Iris pigment epithelial cell (primary cell): ENCODE measurements at places on chromosomes 6 and 20.
A peak's percentile ranks its signal among the peaks of the same experiment; 100 is the strongest.

DNA sequence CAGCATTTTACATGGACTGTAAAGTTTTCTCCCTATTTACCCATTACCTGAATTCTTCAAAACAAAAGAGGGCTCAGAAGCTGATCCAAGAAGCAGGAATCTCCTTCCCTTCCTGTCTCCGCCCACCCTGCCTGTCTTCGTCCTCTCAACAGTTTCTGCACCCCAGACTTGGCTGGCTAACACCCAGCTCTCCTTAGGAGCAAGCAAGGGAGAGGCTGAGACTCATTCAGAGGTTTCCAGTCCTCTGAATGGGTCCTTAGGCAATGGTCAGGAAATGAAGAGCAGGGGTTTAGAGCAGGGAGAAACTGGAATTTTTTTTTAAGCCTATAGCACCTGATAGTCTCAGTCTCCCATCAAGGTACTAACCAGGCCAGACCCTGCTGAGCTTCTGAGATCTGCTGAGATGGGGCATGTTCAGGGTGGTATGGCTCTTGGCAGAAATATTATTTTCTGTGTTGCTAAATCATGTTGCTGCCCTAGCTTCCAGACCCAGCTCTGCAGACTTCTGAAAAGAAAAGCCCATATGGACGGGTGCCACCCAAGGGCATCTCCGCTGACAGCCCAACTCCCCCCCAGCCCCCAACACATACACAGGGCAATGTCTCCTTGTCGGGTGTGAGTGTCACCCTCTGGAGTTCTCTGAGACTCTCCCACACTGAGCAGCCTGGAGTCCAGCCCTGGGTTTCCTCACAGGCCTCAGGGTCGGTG, 74.6 kb upstream of the CD93 start:
- no peak for DNase-seq

GRCh38 chr6:3911130-3911529, 62.0 kb downstream of the FAM50B start:
- no peak for DNase-seq

DNA sequence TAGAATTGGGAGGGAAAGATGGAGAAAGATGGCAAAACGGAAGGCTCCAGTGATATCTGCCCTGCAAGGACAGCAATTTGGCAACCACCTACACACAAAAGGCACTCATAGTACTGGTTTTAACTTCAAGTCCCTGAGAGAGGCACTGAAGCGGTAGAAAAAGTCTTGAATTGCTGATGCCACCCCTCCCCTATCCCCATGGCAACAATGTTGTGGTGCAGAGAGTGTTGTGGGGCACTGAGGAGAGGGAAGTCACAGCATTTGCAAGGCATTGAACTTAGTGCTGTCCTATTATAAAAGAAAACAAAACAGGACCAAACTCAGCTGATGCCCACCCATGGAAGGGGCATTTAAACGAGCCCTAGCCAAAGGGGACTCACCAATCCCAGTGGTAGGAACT, 343.7 kb downstream of the HAO1 start:
- DNase-seq: no peak

- DNase-seq: peak; percentile 14
Measured at GRCh38 chr6:87914637-87915395, 132.8 kb upstream of the SPACA1 start.
